ENCODE measurements at places on chromosomes 16 and 17.

DNA sequence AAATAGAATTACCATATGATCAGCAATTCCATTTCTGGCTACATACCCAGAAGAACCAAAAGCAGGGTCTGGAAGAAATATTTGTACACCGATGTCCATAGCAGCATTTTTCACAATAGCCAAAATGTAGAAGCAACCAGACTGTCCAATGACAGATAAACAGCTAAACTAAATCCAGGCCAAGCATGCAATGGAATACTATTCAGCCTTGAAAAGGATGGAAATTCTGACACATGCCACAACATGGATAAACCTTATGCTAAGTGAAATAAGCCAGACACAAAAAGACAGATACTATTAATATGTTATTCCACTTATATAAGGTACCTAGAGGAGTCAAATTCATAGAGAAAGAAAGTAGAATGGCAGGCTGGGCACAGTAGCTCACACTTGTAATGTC lies 25.9 kb upstream of the CREBBP start:
- DNase-seq, result no peak

- peak; percentile 67 for DNase-seq
These were observed 14.2 kb upstream of the SLC38A10 start for GRCh38 chr17:81309140-81309858.

DNA sequence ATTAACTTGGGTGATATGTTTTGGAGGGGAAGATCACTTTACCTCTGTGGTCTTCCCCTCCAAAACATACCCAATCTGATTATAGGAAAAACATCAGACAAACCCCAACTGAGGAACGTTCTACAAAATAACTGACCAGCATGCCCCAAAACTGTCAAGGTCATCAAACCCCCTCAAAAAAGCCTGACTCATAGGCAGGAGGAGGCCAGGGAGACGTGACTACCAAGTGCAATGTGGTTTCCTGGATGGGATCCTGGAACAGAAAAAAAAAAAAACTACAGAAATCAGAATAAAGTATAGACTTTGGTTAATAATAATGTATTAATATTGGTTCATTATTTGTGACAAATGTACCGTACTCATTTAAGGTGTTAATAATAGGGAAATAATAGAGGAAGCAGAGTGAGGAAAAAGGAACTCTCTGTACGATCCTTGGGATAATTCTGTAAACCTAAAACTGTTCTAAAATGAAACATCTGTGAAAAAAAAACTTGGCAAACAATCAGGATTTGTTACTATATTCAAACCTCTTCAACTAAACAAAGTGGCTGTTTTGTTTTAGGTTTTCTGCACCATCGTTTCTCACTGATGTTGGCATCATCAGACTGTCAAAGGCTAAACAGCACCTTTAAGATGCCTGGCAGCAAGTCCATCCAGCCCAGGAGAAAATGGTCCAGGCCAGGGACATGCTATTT lies 266.7 kb upstream of the SDK2 start:
- no peak for DNase-seq

DNA sequence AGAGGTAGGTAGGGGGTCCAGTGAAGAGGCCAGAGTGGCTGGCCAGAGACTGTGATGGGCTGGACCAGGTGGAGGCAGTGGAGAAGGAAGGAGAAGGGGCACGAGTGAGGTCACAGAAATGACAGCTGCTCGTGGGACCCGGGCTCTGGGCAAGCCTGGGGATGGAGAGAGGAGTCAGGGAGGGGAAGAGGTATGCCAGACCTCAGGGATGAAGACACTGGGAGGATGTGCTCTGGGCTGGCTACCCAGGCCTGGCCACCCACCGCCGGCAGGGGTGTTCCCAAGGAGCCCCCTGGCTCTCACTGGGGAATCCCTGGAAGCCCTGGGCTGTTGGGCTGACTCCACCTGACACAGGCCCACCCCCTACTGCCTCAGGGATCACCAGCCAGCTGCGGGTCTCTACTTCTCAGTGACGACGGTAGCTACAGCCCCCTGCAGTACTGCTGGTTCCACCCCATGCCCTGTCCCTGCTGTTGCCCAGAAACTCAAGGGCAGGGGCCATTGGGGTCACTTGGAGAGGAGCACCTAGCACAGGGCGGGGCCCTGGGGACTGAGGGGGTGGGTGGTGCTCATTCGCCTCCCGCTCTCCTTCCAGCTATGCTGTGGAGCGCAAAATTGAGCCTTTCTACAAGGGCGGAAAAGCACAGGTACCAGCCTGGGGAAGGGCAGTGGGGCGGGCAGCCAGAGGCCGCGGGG lies 1.8 kb downstream of the TBL3 start:
- no peak for DNase-seq

DNA sequence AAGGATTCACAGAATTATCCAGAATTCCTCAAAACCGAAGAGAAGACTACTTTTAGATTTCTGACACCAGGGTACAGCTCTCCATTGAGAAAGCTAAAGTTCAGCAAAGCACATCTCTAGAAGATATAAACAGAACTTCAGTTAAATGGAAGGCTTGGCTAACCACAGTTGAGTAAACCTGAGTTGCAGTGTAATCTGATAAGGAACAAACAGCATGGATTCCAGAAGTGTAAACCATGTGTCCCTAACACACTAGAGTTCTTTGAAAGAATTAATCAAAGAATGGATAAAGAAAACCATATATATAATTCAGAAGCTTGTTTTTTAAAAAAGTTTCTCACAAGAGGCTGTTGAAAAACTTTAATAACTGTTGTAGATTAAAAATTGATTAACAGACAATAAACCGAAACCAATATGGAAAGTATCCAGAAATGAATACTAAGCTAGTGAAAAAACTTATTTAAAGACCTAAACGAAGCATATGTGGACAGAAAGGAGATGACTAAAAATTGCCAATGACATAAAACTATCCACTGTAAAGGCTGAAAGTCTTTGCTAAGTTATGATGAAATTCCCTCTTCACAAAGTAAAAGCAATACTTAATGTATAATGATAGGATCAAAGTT lies 4.3 kb downstream of the RNF43 start:
- no peak for DNase-seq

- DNase-seq, result no peak
These were observed 9.1 kb downstream of the SLC22A31 start for GRCh38 chr16:89191033-89191900.

- DNase-seq, result no peak
These were observed 15.7 kb upstream of the CBX8 start for GRCh38 chr17:79812353-79813258.

GRCh38 chr17:62804822-62805221 lies 3.3 kb downstream of the MARCHF10 start:
- DNase-seq, result no peak

DNA sequence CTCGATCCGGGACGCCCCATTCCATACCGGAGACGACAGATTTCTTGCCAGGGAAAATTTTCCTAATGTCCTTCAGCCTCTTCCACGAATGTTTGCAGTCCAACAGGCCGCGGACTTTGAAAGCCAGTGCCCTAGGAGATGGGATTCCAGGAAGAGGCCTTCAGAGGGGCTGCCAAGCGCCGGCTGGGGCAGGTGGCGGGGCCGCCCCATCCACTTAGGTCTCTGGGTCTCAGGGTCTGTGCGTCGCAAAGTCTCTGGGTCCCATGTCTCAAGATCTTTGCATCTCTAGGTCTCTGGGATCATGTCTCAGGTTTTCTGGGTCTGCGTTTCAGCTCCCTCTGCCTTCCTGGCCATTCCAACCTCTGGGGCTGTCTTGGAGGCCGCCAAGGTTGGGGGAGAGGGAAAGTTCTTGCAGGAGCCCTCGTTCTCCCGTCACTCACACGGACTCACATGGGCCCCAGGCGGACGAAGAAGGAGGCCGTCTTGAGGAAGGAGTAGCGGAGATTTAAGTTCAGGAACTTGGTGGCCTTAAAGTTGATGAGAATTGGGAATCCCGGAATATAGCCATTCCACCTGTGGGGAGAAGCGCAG lies 7.2 kb downstream of the ALOX12B start:
- no peak for DNase-seq

- DNase-seq, result no peak
These were observed 7.7 kb downstream of the DOK4 start for GRCh38 chr16:57478396-57479204.

GRCh38 chr16:16031401-16031800 lies 82.0 kb downstream of the ABCC1 start:
- no peak for DNase-seq

GRCh38 chr16:1363501-1364041 lies 11.8 kb downstream of the GNPTG start:
- DNase-seq, result peak; percentile 88

GRCh38 chr16:73432850-73433730 lies 385.2 kb upstream of the ZFHX3 start:
- DNase-seq, result no peak

GRCh38 chr16:65967376-65967775 lies 399.1 kb upstream of the CDH5 start:
- no peak for DNase-seq

DNA sequence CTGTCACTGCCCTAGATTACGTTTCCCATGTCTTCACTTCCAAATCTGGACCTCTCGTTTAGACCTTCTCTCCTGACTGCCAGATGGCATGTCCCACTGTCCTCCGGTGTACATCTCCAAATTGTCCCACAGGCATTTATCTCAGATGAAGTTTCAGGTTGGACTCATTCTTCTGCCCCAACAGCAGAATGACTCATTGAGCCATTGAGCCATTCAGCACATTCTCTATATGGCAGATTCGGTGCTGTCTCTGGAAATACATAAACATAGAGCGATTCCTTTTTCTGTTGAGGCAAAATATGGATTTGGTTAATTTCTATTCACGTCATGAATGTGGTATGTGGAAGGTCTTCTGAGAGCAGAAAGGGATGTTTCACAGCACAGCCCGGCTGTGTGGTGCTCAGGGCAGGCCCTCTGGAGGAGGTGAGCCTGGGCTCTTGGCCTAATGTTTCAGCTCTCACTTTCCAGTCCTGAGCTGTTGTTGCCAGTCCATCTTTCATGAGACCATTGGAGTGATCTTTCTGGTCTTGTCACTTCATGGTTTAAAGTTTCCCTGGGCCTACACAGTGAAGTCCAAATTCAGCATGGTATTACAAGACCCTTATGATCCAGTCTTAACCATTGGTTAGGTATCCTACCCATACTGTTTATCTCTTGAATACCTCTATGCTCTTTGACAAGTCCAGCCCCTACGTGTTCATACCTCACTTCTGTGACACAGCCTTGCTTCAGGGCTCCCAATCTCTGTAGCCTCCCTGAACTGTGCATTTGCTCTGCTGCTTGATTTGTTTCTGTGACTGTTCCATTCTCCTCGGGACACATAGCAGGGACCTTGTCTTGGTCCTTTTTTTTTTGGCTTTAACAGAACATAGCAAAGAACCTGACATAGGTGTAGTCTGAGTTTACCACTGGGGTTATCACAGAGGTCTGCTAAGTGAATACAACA lies 15.9 kb downstream of the HAPSTR1 start:
- DNase-seq, result peak; percentile 48

- peak; percentile 99 for DNase-seq
These were observed at the start of gene TMEM219 for GRCh38 chr16:29961479-29962343. Gene TMEM219, plus strand, starts transcription at chr16:29962079. Its CDS starts 1,065 bp downstream, at chr16:29963144.

- peak; percentile 77 for DNase-seq
These were observed 116.4 kb upstream of the SMURF2 start for GRCh38 chr17:64778240-64779097.

- DNase-seq, result no peak
These were observed 78.0 kb downstream of the MPRIP start for GRCh38 chr17:17120294-17120693.

GRCh38 chr16:63907251-63907650 lies 1214.6 kb downstream of the CDH11 start:
- DNase-seq, result no peak

DNA sequence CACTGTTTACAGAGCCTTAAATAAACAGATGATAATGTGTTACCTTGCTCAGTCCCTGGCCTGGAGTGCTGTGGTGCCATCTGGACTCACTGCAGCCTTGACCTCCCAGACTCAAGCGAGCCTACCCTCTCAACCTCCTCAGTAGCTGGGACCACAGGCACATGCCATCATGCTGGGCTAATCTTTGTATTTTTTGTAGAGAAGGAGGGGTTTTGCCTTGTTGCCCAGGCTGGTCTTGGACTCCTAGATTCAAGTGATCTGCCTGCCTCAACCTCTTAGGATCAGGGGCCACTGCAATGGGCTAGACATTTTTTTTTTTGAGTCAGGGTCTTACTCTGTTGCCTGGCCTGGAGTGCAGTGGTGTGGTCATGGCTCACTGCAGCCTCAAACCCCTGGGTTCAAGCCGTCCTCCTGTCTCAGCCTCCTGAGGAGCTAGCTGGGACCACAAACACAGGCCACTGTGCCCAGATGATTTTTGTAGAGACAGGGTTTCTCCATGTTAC lies 5.0 kb upstream of the NAGLU start:
- DNase-seq, result no peak

GRCh38 chr16:11370084-11370931 lies 25.0 kb downstream of the RMI2 start:
- no peak for DNase-seq
